ENCODE measurements at places on chromosomes 4 and X. TPM values are rescaled to one million over a fixed set of nuclear protein-coding genes. Genes with fewer than 3 reads are reported as not detected.

DNA sequence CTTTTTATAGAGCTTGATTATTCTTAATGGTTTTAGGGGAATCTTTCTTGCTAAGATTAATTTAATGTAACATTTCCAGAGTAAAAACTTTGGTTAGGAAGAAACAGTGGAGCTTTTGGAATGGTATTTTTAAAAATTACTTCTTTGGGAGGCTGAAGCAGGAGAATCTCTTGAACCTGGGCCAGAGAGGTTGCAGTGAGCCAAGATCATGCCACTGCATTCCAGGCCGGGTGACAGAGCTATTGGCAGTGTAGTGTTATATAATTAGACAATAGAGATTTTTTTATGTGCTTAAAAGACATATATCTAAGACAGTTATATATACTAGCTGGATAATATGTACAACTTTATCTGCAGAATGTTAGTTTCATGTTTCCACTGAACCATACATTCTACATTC, 585.6 kb downstream of the ADGRL3 start:
- no peak for DNase-seq

GRCh38 chrX:11480626-11481025, 185.1 kb downstream of the ARHGAP6 start:
- peak; percentile 27 for DNase-seq

DNA sequence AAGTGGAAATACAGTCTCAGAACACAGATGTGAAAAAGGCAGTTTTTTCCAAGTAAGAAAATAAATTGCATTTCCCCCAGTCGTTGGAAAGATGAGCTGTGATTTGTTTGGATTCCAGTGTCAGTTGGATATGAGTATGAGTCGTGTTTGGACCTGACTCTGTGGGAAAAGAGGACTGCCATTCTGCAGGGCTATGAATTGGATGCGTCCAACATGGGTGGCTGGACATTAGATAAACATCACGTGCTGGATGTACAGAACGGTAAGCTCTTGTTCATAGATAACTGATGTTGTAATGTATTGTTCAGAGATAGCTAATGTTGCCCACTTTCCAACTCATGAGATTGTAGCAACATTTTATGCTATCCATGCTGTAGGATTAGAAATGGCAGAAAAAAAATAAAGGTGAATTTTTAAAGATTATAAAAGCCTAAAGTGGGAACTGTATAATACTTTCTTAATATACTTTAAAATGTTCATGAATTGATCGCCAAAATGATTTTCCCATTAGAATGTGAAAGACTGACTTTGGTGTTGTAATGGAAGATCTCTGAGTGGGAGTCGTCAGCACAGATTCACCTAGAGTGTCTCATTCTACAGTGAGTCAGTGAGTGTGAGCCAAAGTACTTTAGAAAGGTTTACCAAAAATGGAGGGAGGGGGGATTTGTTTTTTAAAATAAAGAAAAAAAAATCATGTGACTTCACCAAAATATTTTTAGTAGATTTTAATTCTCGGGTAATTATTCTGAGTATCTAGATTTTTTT, 178.7 kb downstream of the DCTD start:
- DNase-seq, result peak; percentile 25

EDNRA gene
- polyA plus RNA-seq, result 25.9 TPM

TMPRSS11A gene
- polyA plus RNA-seq, result not detected

Measured in muscle of leg (tissue), 16 donors.